ENCODE measurements at places on chromosomes 11 and 22.

- no peaks in the 10 kb centered on the region for H3K36me3 ChIP-seq
- peaks cover 7% of the 10 kb centered on the region for H3K4me1 ChIP-seq
- H3K4me3 ChIP-seq: peak overlapping the region; percentile 47
These were observed 25.3 kb downstream of the DUSP8 start for GRCh38 chr11:1546536-1547466.

DNA sequence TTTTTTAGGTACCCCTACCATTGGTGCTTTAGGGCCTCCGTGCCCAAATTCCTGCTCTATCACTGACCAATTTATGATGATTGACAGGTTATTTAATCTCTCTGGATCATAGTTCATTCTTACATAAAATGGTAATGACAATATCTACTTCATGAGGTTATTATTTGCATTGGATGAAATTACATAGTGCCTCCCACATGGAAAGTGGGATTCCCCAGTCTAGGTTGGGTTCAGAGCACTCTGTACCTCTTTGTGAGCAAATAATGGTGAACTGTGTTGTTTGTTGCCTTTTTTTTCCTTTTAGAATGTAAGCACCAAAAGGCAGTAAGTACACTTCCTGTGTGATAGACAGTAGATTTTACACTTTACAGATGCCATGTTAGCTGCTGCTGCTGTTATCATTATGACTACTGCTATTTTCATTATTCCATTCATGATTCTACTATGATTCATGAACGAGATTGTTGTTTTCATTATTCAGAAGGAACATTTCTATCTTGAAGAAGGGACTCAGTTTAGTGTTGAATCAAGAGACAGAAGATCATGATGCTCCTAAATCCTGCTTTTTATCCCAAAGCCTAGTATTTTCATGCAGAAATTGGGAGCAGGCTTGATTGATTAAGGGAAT is 100.8 kb downstream of the ALX4 start:
- no peaks in the 10 kb centered on the region for H3K36me3 ChIP-seq
- no peak overlapping the region for H3K27ac ChIP-seq
- no peaks in the 10 kb centered on the region for H3K4me1 ChIP-seq
- DNase-seq: no peak

GRCh38 chr11:65095427-65095826 is 587 bp upstream of the VPS51 start:
- H3K4me1 ChIP-seq: peaks cover 7% of the 10 kb centered on the region
- H3K4me3 ChIP-seq: peak overlapping the region; percentile 85
- no peaks in the 10 kb centered on the region for H3K27me3 ChIP-seq
- H3K27ac ChIP-seq: peak overlapping the region; percentile 90

DNA sequence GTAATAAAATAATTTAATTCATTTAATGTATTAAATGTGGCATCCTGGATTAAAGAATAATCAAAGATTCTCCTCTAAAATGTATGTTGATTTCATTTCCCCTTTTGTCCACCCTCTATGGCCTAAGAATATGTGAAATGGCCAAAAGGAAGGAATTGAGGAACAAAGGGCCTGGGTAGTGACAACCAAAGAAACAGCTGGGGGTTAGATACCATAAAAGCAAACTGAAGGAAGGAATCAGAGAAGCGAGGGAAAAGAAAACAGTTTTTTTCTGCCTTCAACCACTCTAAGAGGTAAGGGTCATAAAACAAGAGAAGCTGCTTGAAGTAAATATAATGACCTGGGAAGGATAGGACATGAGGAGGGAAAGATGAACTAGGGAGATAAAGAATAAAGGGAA is 139.3 kb downstream of the FAM76B start:
- no peak overlapping the region for H3K4me3 ChIP-seq
- H3K4me1 ChIP-seq: no peaks in the 10 kb centered on the region
- H3K27me3 ChIP-seq: no peaks in the 10 kb centered on the region
- no peak overlapping the region for H3K27ac ChIP-seq
- no peaks in the 10 kb centered on the region for H3K36me3 ChIP-seq
- DNase-seq: no peak

DNA sequence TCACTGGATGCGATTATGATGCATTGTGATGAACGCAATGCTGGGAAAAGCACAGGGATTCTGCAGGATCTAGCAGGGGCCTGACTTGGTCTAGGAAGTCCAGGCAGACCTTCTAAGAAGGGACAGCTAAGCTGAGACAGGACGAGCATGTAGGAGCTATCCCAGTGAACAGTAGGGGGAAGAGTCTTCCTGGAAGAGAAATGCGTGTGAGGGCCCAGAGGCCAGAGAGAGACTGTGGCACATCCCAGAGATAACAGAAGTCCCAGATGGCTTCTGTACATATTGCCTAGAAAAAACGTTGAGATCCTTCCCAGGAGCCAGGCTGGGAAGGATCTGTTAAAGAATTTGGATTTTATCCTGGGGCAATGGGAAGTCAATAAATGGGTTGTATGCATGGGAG is 24.6 kb downstream of the RCN1 start:
- no peaks in the 10 kb centered on the region for H3K27me3 ChIP-seq
- no peaks in the 10 kb centered on the region for H3K4me1 ChIP-seq
- DNase-seq: no peak
- no peak overlapping the region for H3K4me3 ChIP-seq
- no peaks in the 10 kb centered on the region for H3K36me3 ChIP-seq
- no peak overlapping the region for H3K27ac ChIP-seq

DNA sequence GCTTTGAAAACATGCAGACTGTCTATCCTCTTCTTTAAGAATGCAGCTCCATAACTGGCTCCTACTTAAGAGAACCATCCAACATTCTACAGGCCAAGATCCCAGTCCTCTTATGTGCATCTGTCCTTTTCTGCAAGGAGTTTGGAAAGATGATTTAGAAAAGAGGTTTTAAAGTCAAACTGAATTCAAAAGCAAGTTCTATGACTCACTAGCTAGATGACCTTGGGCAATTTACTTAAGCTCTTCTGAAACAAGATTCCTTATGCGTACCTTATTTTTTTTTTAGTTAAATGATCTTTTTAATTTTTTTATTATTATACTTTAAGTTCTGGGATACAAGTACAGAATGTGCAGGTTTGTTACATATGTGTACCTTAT is 29.2 kb downstream of the GUCY1A2 start:
- no peaks in the 10 kb centered on the region for H3K36me3 ChIP-seq
- no peak for DNase-seq
- no peaks in the 10 kb centered on the region for H3K27me3 ChIP-seq
